CD4-positive, alpha-beta T cell treated with Interleukin-17A for 4 hours (primary cell): ENCODE measurements at places on chromosomes 3 and 15.

DNA sequence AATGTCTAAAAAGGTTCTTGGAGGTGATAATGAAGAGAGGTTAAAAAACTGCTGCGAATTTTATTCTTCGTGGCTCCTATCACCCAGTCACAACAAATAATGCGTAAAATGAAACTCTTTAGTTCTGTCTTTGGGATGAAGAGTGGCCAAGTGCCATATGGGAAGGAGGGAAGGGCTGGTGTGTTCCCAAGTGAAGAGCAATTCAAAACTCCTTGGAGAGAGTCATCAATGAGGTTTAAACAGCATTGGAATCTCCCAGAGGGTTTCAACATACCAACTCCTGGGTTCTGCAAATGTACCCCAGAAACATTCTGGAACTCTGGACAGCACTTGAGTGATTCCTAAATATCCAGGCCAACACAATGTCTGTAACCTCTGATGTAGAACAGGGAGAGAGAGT lies 45.3 kb downstream of the SLCO3A1 start:
- no peak for DNase-seq

- DNase-seq, result no peak
Observed at GRCh38 chr3:172918165-172918564, 167.6 kb downstream of the ECT2 start.

- no peak for DNase-seq
Observed at GRCh38 chr15:59609730-59610712, 1.6 kb upstream of the GCNT3 start.

DNA sequence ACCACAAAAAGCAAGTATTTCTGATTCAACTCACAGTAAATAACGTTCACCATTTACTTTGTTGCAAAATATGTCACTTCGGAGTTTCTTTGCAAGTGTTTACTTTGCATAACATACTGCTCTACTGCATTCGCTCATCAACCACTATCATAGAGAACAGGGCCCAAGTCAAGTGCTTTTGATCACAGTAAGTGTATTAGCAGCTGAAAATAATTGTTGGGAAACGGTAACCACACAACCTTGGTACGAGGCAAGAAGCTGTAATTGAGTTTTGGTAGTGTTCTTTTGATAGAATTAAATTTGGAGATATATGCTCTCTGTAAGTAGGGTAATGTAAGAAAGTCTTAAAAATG lies 80.1 kb downstream of the SATB1 start:
- no peak for DNase-seq

- DNase-seq, result no peak
Observed at GRCh38 chr3:134361162-134361835, 12.9 kb downstream of the AMOTL2 start.

GRCh38 chr3:139300416-139300815 lies 43.4 kb upstream of the MRPS22 start:
- DNase-seq, result no peak

DNA sequence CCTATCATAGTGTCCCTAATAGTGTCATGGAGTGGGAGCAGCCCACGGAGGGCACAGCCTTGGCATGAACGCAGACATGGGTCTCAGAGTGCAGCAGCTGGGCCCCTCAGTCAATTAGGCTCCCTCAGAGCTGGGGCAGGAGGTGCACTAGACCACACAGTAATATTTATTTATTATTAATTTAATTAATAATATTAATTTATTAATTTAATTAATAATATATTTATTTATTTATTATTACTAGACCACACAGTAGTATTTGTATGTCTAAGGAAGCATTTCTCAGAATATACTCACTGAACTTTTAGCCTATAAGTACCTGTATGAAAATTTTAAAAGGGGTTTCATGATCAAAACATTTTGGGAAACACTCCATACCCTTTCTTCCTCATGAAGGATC lies 5.3 kb downstream of the CCR5AS start:
- DNase-seq, result no peak

GRCh38 chr3:4582624-4583023 lies 89.5 kb downstream of the ITPR1 start:
- DNase-seq, result no peak

DNA sequence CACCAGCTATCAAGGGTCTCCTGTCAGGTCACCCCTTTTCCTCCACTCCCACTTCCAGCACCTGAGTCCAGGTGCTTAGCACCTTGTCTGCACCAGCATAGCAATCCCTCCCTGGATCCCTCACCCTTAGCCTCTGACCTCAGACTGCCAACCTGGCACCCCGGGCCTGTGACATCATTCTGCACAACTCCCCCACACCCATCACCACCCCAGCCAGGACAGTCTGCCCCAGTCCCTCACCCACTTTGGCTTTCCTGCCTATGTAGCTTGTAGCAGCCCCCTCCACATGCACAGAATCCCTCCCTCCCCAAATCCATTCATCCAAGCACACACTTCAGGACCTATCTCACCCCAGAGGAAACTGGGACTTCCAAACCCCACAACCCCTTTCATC lies 819 bp upstream of the PLXNB1 start:
- no peak for DNase-seq

GRCh38 chr3:114083112-114083511 lies 26.6 kb downstream of the QTRT2 start:
- DNase-seq, result no peak

DNA sequence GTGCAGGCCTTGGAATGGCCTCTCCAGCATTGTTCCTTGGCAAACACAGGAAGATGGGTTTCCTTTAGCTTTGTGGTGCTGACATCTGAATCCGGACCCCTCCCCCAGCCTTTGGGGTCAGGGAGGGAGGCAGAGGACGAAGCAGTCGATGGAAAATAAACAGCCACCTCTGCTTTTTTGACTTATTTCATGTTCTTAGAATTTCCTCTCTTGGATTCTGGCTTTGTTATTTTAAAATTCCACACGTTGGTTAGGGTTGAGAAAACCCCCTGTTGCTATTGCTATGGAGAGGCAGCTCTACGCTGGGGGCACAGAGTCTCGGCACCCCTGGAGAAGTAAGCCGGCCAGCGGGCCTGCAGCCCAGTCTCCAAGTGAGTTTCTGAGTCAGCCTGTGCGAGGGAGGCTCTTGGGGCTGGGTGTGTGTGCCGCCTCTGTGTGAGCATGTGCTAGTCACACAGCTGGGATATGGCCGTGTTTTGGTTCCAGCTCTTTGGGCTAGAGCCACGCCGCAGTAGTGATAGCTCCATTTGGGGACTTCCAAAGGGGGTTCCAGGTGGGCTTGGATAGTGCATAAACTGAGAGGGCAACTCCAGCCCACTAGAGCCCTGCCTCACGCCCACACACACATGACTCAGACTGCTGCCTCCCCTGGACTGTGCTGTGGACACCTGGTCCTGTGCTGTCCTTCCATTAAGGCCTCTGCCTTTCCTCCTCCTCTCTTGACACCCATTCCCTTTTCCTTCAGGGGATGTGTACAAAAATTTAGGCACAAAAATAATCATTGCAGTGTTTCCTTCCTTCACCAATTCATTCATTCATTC lies 58.8 kb downstream of the AMOTL2 start:
- no peak for DNase-seq

DNA sequence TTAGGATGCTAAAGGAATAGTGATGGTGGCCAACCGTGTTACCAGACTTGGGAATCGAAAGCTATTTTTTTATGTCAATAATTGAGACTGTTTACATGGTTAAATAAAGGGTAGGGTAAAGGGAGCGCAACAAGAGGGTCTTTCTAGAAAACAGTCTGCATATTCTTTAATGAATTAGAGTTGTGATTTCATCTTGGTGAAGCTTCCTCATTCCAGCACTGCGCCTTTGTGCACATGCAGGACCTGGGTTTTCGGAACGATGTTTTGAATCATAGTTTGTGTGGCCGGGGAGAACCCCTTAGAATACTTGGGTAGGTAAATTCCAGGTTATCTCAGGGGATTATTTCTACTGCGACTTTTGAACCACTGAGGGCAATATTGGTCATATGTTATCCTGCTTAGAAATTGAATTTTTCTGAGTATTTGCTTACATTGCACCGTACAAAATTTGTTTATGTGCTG lies 1.3 kb downstream of the PIK3CA start:
- peak; percentile 38 for DNase-seq

DNA sequence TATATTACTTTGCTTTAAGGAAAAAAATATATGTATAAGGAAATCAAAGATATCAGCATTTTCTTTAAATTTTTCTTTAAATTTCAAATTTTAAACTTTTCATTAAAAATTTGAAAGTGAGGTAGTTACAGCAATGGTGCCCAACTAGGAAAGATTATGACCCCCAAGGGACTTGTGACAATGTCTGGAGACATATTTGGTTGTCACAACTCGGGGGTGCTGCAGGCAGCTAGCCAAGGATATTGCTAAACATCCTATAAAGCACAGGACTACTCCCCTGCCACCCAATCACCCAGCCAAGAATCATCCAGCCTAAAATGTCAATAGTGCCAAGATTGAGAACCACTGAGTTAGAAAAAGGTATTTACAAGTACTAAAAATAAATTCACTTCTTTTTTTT lies 57.3 kb downstream of the SLC4A7 start:
- no peak for DNase-seq

DNA sequence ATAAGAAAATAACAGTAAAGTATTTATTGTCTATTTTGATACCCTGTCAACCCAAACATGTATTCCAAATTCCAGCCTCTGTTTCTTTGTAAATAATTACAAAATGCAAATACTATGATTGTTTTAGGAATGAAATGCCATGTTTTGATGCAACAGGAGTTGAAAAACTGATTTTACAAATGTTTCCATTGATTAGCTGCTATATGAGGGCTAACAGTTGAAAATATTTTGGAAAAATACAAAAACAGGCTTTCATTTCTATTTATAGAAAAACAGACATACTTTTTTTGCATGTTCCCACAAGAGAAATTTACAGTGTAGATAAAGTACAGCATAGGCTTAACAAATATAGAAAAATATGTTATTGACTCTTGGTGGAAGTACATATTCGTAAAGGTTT lies 20.0 kb downstream of the MBNL1 start:
- DNase-seq, result no peak

DNA sequence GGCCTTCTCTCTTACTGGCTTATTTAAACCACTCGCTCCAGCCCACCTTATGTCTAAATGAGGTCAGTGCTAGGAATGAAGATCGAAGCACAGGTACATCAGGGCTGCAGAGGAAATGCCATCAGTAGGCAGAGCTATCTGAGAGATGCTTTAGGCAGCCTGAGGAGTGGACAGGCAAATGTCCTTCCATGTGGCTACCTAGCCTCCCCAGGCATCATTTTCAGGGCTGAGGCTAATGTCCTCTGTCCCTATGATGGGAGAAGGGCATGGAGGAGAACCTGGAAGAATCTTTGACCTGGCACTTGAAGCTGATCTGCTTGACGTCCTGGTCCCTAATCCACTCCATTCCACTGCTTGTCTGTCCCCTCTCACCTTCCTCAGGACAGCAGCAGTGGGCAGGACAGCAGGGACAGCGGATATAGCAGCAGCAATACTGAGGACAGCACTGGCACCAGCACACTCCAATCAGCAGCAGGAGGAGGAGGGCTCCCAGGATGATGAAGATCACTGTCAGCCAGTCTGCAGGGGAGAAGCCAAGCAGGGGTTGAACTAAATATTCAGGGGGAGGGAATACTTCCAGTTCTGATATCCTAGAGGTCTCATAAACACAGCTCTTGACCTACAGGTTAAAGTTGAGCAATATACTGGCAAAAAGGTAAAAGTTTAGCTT lies 21.0 kb downstream of the ILDR1 start:
- no peak for DNase-seq

- DNase-seq, result no peak
Observed at GRCh38 chr3:60120245-60120644, 1070.4 kb upstream of the CFAP20DC start.

- no peak for DNase-seq
Observed at GRCh38 chr3:39590806-39591205, 123.3 kb downstream of the MOBP start.

DNA sequence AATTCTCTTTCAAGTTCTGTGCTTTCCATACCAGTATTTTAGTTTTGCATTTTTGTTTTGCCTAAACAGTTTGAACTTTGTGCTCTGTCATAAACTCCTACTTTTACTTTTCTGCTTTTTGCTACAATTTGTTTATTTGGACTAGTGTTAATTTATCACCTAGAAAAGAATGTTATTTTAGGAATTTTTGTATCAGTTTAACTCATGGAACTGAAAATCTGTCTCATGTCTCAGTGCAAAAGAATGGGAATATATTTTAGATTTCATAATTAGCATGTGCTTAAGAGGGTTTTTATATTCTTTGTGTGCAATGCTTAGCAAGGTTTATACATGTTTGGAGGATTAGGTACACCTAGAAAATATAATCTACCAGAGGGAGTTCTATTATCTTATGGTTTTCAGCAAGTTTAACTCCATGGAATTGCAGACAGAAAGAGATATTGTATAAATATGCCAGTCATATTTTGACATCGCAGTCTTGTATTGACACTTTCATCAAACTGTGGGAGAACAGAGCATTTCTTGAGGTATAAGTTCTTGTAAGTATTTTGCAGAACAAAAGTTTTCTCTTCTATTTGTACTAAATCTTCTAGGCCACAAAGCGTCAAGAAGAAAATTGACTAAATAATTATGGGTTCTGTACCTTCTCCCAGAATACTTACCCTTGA lies 409.9 kb downstream of the RBMS3 start:
- DNase-seq, result no peak

DNA sequence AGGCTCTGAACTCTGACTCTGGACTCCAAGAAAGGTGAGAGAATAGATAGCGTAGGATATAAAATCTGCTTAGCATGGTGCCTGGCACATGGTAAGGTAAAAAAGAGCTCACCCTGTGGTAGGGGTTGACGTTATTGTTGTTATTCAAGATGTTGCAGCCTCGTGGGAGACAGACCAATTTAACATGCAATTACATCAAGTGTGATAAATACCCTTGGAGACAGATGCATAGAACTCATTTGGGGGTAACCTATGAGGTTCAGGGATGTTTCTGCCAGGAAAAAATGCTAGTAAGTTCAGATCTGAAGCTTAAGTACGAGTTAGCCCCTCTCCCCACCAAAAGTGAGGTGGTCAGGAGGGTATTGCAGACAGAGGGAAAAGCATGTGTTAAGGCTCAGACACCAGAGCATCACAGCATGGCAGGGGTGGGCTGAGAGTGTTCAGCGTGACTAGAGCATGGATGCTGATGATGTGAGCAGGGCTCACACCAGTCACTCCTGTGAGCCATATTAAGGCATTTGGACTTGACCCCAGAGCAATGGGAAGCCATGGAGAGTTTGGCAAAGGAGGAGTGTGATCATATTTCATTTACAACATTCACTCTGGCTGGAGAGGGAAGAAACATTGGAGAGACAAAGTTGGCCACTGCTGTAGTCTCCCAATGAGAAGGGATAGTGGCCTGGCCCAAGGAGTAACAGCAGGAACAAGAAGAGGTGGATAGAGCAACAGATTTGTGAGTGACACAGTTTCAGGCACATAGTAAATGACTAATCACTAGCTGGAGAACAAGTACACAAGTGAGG lies 181.0 kb downstream of the UACA start:
- no peak for DNase-seq

GRCh38 chr3:99866261-99866761 lies 48.6 kb downstream of the CMSS1 start:
- DNase-seq, result no peak
